ENCODE measurements at places on chromosomes 4 and X.
A peak's percentile ranks its signal among the peaks of the same experiment; 100 is the strongest.

- DNase-seq, result peak; percentile 3
Observed at GRCh38 chr4:110196206-110196870, 2.1 kb downstream of the ELOVL6 start.

GRCh38 chrX:39318506-39319343 is 517.5 kb downstream of the MID1IP1 start:
- no peak for DNase-seq

DNA sequence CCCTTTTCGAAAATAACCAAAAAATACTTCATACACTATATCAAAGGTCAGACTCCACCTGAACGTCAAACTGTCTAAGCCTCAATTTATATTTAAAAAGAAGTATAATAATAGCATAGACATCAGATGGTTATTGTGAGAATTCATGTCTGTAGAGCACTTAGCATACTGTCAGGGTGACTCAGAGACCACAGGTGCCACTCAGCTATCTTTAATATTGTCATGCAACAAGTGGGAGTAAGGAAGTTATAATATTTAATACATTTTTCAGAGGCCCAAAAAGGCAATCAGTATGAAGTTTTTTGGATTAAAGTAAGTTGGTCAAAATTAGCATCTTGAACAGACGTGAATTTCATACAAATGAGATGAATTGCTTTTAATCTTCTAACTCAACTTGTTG is 93.3 kb downstream of the PHOX2B start:
- DNase-seq, result no peak

GRCh38 chrX:70444326-70444945 is at the start of gene DLG3:
TSS of gene DLG3 (plus strand) at chrX:70444835. CDS start at chrX:70445202, 367 bp downstream.
- no peak for DNase-seq

GRCh38 chr4:89753601-89754066 is 83.3 kb downstream of the SNCA start:
- no peak for DNase-seq
